ENCODE measurements at places on chromosomes 11 and 22.

GRCh38 chr11:61587951-61588727 lies 7.3 kb upstream of the SYT7 start:
- DNase-seq, result no peak

DNA sequence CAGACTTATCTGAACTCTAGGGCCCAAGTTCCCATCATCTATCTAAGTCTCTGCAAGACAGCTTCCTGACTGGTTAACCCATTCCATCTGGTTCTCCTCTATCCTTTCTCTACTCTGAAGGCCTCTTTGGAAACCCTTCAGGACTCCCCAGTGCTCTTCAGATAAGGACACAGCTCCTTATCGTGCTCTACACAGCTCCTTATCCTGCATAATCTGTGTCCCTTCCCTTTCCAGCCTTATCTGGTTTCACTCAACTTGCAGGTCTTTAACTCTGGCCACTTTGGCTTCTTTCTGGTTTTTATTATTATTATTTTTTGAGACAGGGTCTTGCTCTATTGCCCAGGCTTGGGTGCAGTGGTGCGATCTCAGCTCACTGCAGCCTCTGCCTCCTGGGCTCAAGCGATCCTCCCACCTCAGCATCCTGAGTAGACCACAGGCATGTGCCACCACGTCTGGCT lies 10.6 kb downstream of the ENDOD1 start:
- DNase-seq, result no peak

GRCh38 chr11:67357831-67358670 lies 4.7 kb upstream of the POLD4 start:
- DNase-seq, result no peak

- no peak for DNase-seq
Observed at GRCh38 chr11:15818132-15818842, 538.1 kb downstream of the SOX6 start.

DNA sequence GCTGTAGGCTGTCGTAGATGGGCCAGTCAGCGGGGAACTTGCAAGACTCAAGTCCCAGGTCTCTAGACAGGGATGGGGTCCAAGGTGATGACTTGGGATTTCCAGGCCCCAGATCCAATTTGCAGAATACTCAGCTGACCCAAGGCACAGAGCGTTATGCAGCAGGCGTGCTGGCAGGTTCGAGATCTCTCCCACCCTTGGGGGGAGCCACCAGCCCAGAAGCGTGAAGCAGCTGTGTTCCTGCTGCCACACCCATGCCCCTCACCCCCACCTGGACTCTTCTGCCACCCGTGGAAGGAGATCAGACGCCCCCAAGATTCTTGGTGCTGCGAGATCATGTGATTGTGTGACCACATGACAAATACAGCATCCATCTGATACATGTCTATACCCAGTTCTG lies 142.6 kb downstream of the BRD1 start:
- no peak for DNase-seq

GRCh38 chr11:20068691-20069090 lies 91.6 kb downstream of the DBX1 start:
- DNase-seq, result no peak

GRCh38 chr22:28473258-28473657 lies 206.4 kb downstream of the TTC28 start:
- DNase-seq, result no peak

GRCh38 chr11:131652231-131652630 lies 281.8 kb downstream of the NTM start:
- no peak for DNase-seq

DNA sequence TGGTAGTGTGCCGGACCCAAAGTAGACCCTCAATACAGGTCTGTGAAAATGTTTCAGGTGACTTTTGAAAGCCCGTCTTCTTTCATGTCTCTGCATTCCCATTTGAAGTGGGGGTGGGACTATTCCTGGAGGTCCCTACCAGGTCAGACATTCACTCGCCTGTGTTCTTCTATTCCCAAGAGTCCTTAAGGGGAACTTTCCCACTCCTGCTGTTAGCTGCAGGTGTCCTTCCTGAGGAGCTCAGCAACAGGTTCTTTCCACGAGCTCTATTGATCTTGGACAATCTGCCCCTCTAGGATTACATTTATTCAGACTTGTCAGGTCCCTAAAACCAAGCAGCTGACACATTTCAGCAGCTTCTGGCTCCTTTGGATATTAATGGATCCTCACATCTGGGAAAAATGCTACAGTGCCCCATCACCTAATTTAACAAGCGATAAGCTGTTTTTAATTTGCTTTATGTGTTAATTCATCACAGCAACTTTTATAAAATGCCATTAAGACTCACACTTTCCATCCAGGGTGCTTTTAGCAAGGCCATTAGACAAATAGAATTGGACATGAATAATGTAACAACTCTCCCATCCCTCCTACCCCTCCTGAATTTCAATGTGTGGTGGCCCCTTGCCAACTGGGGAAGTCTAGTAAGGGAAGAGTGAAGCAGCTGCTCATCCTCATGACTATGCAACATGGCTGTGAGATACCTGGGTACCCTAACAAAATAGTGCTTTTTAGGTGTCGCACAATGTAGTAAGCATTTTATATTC lies 259.5 kb upstream of the CCDC90B start:
- DNase-seq, result no peak

DNA sequence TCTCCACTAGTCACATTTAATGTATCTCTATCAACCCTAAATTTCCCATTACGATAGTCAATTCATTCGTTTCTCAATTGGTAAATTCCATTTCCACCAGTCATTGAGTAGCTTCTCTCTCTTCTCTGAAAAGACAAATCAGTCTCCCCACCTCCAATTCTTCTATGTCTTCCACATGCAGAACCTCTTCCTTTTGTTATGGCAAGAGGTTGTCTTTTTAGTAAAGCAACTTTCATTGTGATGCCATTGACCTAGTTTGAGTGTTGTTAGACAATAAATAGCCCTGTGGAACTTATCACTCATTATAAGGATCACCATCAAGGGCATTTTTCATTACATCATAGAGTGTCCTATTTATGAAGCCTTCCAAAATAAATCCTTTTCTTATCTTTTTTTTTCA lies 340.9 kb downstream of the LRRC4C start:
- DNase-seq, result no peak
